ENCODE measurements at places on chromosomes 1 and 21. TPM values are rescaled to one million over a fixed set of nuclear protein-coding genes. Genes with fewer than 3 reads are reported as not detected.

Gene LCE6A
- not detected for polyA plus RNA-seq

Gene CD48
- polyA plus RNA-seq = not detected

Gene OR2T2
- polyA plus RNA-seq = not detected

Gene OR10J1
- polyA plus RNA-seq = not detected

Gene LEFTY1
- polyA plus RNA-seq = 2.7 TPM

Gene PGBD5
- 16.3 TPM for polyA plus RNA-seq

Gene DTL
- polyA plus RNA-seq = 1.1 TPM

Gene XCL1
- 2.3 TPM for polyA plus RNA-seq

Gene LRRN2
- 3.3 TPM for polyA plus RNA-seq

Gene SYT14
- 20.1 TPM for polyA plus RNA-seq

Gene INTS7
- 23.6 TPM for polyA plus RNA-seq

Gene ADAM30
- polyA plus RNA-seq = not detected

Gene PGLYRP3
- polyA plus RNA-seq = not detected

Gene TBX15
- polyA plus RNA-seq = not detected

Gene CYP4X1
- 22.8 TPM for polyA plus RNA-seq
